NCI-H510A treated with DMSO at 0.1 percent for 48 hours (cell line): ENCODE measurements at places on chromosomes 2 and 18.

- no peak for DNase-seq
These were observed 8.3 kb upstream of the IL1RN start for GRCh38 chr2:113119111-113119510.

- DNase-seq: no peak
These were observed 119.7 kb downstream of the METTL4 start for GRCh38 chr18:2451556-2451955.

DNA sequence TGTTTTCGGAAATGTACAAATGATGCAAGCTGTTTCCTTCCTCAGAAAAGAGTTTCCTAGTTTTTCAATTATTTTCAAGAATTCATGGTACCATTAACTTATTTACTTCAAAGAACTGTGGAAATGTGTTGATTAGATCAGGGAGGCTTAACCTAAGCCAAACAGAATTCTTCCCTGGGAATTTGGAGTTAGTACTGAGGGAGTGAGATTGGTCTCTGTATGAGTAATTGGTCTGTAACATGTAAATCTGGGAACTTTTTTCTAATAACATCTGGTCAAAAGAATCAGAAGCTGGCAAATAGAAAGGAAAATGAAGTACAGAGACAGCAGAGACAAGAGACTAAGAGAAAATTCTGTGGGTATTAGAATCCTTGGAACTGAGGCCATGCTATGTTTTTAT, 145.8 kb downstream of the BABAM2 start:
- DNase-seq: no peak

- DNase-seq: no peak
These were observed 77.2 kb downstream of the C1D start for GRCh38 chr2:67985586-67985985.

- DNase-seq: no peak
These were observed 11.7 kb upstream of the GRHL1 start for GRCh38 chr2:9939587-9940485.
